ENCODE measurements at places on chromosomes 6 and 20.

GRCh38 chr20:48066246-48066645 lies 281.0 kb upstream of the SULF2 start:
- DNase-seq = no peak

- no peak for DNase-seq
Observed at GRCh38 chr20:45863543-45864470, 6.4 kb downstream of the ZSWIM3 start.

GRCh38 chr6:42159431-42160024 lies 13.6 kb upstream of the GUCA1A start:
- DNase-seq = no peak

DNA sequence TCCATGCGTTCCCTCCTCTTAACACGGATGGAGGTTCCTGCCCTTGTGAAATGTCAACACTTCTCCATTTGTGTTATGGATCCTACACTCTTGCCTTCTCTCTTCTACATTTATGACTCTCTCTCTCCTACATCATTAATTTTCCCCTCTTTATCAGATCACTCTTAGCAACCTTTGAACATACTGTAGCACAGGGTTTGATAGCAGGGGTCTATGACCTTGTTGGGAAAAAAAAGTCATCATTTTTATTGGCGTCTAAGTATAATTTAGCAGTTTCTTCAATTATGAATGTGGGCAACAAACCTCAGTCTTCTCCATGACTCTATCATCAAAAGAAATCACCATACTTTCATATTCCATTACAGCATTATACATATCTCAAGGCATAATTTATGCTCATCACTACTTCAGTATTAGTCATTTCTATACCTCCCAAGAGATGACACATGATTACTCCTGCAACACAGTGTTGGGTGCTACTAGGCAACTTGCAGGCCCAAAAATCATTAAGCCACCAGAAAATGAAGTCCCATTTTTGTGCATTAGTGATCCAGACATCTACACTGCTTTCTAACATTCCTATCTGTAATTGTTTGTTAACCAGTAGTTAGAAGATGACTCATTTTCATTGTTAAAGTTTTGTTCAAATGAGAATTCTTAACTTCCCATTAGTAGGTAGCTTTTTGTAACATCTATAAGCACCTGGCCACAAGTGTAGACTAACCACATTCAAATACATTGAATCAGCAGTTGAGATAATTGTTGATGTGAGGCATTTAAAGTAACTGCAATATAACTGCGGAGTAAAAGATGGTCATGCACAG lies 9.5 kb downstream of the CYP39A1 start:
- no peak for DNase-seq

GRCh38 chr6:52594221-52594620 lies 17.4 kb upstream of the TRAM2 start:
- DNase-seq = no peak

GRCh38 chr6:11798096-11798495 lies 19.5 kb upstream of the ADTRP start:
- no peak for DNase-seq

GRCh38 chr20:62758226-62758912 lies 37.9 kb upstream of the MRGBP start:
- DNase-seq = no peak

- no peak for DNase-seq
Observed at GRCh38 chr6:169640351-169640852, 61.4 kb downstream of the WDR27 start.

Data from mesendoderm (in vitro differentiated cells).